ENCODE measurements at places on chromosomes 1 and 21.

DNA sequence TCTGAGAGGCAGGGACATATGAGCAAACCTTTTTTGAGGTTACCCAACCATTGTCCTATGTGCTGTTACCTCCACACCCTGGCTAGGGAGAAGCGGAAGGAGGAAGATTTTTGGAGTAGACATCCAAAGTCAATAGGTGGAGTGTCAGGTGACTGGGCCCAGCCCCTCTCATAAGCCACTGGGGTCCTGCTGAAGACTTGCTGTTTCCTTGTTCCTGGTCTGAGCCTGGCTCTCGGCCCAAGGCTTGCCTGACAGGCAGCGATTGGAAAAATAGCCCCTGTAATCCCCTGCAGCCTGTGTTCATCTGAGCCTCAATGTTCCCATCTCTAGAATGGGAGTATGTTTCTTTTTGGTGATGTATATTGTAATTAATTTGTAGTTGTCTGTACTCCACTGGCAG lies 6.9 kb upstream of the PIGR start:
- DNase-seq: no peak

DNA sequence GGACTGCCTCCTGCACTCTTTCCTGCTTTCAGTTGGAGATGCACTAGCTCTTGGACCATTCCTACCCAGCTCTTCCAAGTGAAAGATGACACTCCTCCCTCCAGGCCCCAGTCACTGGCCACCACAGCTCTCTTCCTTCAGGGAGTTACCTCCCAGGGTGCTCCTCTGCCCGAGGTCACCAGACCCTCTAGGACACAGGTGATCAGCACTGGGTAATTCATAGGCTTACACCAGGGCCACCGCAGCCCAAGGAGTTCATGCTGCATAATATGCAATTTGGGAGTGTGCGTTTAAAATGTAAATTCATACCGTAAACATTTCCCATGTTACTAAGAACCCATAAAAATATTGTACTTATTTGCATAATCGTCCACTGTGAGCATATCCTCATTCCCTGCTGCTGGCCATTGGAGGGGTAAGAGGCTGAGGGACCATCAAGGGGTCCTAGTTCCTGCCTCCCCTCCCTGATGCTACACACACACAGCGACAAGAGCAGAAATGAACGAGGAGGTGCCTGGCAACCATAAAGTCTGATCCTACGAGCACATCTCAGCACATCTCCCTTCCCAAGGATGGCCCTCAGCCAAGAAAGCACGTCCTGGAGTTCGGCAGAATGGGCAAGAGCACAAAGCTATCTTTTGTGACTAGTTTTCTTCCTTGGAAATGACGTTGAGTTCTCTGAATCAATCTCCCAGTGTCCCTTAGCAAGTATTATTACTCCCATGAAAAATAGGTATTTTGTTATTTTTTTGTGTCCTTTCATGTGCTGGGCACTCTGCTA lies 222.9 kb upstream of the RAB4A start:
- DNase-seq: peak; percentile 1

DNA sequence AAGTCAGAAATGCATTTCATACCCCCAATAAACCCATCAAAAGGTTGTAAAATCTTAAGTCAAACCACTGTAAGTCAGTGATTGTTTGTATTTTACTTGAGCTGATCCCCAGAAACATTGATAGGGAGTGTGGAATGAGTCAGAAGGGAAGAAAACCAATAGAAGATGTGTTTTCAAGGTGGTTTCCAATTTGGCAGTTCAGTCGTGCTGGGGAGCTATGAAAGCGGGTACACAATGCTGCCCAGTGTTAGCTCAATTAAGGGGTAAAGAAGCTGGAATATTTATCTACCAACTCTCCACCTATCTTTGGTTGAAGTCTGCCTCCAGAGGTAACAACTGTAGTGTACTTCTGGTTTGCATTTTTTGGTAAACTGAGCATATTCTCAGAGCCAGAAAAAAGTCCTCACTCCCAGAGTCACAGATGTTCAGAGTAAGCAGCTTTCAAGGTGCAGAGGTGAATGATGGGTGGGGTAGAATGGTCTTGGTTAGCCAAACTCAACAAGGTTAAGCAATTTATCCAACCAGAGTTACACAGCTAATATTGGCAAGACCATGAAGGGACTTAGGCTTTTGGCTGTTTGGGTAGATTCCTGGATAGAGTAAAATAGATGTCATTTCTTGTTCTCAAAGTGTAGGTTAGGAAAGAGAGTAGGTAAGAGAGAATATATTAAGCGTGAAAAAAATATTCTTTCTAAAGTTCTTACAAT lies 202.9 kb upstream of the ADGRL2 start:
- no peak for DNase-seq

DNA sequence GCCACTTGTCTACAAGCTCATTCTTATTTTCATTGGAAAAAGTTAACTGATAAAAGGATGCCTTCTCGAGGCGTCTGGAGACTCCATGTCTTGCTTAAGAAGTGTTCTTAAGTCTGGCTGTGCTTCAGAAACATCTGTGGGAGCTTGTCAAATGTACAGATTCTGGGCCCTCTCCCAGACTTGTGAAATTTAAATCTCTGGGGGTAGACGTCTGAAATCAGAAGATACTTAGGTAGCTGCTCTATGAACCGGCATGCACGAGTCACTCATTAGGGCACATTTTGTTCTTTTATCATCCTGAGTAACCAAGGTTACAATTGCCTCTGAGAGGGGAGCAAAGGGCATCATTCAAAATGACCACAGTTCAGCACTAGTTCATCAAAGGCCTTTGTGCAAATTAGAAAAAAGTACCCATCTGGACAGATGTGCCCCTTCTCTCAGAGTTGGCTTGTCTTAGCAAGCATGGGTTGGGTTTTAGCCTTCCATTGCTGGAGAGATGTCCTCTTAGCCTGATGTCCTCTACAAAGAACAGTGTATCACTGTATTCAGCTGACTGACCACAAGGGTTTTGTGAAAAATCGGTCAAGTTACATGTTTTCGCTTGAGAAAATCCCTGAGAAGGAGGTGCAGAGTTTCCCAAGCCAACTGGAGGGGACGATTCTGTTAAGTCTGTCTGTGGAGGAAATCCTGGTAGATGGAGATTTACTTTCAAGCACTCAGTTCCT lies 156.9 kb downstream of the ASTN1 start:
- DNase-seq: peak; percentile 68

- peak; percentile 78 for DNase-seq
Measured at GRCh38 chr1:94804442-94804837, 15.7 kb upstream of the SLC44A3 start.

DNA sequence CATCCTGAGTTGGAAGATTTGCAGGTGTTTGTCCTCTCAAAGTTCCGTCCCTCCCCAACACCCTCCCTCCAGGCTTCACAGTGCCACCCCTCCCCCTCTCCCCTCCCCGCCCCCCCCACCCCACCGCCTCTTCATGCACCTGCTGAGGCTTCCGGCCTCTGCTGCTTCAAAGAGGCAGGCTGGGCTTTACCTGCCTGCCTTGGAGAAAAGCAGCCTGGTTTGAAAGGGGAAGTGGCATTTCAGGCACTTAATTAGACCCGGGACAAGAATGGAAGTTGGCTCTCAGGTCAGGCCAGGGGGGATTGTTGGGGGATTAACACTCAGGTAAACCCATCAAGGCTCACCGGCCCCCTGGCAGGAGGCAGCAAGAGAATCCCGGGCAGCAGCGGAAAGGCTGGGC lies 21.1 kb downstream of the PAX7 start:
- no peak for DNase-seq

DNA sequence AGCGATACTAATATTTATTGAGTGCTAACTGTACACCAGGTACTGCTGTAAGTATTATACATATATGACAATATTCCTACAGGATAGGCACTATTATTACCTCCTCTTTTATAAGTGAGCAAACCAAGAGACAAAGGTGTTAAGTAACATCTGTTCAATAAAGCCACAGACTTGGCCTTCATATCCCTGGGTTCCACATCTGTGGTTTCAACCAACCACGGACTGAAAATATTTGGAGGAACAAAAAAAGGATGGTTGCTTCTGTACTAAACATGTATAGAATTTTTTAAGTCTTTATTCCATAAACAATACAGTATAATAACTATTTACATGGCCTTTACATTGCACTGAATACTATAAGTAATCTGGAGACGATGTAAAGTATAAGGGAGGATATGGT lies 95.1 kb downstream of the RERE start:
- DNase-seq: no peak

- peak; percentile 97 for DNase-seq
Measured at GRCh38 chr1:244835276-244836134, at the start of gene COX20. Gene COX20 (plus strand): TSS chr1:244835658. CDS start chr1:244835715, 57 bp downstream.

- DNase-seq: peak; percentile 70
Measured at GRCh38 chr1:119483441-119484200, 23.4 kb upstream of the HSD3B1 start.

DNA sequence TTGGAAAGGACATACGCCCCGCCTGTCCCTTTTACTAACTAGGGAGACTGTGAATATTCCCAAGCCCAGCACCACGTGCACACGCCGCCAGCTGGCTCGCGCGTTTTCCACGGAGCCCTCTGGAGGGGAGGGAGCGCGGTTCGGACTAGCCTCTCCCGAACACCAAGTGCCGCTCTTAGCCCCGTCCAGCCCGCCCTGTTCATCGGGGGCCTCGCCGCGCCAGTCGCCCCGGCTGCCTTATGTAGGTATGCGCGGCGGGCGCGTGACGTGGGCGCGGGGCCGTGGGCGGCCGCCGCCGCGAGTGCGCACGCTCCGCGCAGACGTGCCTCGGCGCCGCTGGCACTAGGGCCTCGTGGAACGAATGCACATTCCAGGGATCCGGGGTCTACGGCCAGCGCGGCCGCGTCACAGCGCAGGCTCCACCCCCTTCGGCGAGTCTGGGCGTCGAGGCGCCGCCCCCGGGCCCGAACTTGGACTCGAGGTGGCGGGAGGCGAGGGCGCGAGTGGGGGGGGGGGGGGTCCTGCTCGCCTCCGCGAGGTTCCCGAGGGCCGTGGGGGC lies 767 bp upstream of the IRF2BP2 start:
- DNase-seq: peak; percentile 99

DNA sequence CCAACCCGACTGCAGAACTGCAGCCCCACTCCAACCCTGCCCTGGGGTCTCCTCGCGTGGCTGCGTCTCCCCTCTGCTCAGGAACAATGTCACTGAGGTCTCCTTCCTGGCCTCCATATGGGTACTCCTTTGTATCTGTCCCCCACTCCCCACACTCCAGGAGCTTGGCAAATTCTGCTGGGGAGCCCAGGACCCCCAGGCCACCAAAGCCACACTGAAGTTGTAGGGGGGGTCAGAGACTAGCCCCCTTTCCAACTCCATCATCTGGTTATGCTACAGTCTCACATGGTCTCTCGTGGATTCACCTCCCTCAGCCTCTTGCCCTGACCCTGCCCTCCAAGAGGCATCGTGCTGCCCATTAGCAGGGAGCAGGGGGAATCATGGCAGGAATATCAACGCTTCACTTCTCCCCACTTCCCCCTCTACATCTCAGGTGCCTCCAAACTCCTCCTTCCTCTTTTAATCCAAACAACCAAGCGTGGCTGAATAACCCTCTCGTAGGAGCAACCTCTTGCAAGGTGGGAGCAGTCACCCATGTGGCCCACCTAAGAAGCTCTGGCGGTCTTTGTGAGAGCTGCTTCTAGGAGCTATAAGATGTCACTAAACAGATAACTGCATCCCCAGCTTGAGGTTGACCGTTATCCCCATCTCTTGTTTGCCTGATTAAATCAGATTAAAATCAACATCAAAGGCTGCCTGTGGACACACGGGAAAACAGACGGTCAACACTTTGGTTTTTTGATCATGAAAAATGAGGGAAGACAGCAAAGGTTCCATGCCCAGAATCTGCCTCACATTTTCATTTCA lies 86.4 kb downstream of the MIS18A start:
- peak; percentile 66 for DNase-seq

GRCh38 chr21:36156815-36157670 lies at the start of gene DOP1B:
Gene DOP1B (plus strand): TSS chr21:36156824. CDS start chr21:36164734, 7,910 bp downstream.
- no peak for DNase-seq

DNA sequence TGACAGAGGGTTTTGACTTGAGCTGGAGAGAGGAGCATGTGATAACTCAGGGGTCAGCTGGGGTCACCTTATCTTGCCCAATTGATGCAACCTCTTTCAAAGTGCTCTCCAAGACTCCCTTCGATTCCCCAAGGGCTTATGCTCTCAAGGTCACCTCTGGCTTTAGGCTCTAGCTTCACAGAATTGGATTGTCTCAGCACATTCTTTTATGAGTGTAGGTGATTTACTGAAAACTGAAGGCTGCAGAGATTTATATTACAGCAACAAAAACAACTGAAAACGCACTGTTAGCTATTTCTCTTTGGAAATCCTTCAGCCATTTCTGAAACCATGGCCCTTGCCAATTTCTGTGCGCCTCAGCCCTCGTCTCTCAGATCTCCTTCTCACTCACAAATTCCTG lies 34.5 kb upstream of the MAP1LC3C start:
- no peak for DNase-seq

- DNase-seq: no peak
Measured at GRCh38 chr1:17995480-17995879, 112.1 kb upstream of the IGSF21 start.

GRCh38 chr1:21362096-21362495 lies 71.8 kb upstream of the ECE1 start:
- no peak for DNase-seq

- DNase-seq: no peak
Measured at GRCh38 chr1:115059316-115059715, 29.7 kb downstream of the TSHB start.

GRCh38 chr1:65264197-65264929 lies 45.0 kb upstream of the DNAJC6 start:
- DNase-seq: peak; percentile 75

DNA sequence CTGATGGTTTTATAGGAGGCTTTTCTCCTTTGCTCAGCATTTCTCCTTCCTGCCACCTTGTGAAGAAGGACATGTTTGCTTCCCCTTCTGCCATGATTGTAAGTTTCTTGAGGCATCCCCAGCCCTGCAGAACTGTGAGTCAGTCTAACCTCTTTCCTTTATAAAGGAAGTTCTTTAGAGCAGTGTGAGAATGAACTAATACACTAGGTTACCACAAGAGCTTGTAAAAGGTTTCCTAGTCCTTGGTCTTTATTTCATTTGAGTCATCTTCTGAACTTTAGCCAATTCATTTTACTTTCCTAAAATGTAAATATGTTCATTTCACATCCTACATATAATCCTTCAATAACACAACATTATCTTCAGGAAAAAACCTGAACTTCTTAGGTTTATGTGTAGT lies 365.3 kb downstream of the HHIPL2 start:
- DNase-seq: no peak

DNA sequence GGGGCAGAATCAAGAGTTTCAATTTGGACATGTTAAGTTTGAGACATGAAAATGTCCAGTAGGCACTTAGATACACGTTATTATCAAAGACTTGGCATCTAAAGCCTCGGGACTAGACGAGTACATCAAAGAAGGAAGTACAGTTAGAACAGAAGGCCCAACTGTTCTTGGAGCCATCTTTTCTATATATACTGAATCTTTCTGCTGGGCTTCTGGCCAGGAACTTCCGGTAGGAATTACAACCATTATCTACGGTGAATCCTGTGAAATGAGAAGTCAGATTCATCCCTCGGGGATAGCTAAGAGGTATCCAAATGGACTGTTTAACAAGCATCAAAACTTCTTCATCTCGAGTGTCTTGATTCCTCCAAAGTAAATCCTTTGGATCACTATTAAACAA lies 34.4 kb upstream of the NRDC start:
- no peak for DNase-seq

GRCh38 chr21:45125357-45125756 lies 51.0 kb downstream of the ADARB1 start:
- DNase-seq: no peak

GRCh38 chr21:43191971-43192370 lies 23.2 kb downstream of the CRYAA start:
- DNase-seq: no peak

GRCh38 chr1:222663431-222663934 lies 45.6 kb downstream of the MIA3 start:
- DNase-seq: no peak

GRCh38 chr1:197737916-197738315 lies 37.4 kb downstream of the DENND1B start:
- DNase-seq: no peak

All from esophagus muscularis mucosa (tissue), 4 donors.